ENCODE measurements at places on chromosomes 11 and 22.

- DNase-seq, result no peak
These were observed 10.5 kb downstream of the TPST2 start for GRCh38 chr22:26579331-26579886.

DNA sequence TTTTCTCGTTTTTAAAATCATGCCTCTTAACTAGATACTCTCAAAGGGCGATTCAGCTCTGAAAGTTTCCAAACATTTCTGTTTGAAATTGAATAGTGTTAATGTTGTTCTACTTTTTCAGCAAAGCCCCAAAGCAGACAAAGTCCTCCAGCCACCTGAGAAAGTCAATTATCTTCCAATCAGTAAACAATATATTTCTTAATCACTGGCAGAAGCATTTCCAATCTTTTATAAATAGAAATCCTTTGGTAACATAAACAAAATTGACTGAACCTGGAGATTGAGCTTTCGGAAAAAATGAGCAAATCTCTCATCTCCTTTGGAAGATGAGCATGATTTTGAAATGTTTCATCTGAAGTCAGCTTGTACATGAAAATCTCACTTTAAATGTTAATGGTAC, 84.4 kb upstream of the FIBIN start:
- DNase-seq, result no peak

GRCh38 chr11:94635072-94635471, 67.9 kb downstream of the PIWIL4 start:
- no peak for DNase-seq

DNA sequence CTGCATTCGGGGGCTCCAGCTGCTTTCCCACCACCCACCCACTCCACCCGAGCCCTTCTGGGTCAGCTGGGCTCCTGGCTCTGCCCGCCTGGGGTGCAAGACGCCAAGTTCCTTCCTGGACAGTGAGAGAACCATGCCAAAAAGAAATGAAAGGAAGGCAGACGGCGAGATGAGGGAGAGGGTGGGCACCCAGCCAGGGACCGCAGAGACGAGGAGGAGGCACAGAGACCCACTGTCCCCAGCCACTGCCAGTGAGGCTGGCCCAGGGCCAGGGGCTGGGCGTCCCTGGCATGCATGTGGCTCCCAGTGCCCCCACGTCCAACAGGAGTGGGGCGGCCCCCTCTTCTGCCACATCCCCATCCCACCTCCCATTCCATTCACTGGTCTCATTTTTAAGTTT, 10.8 kb upstream of the CD81 start:
- no peak for DNase-seq

DNA sequence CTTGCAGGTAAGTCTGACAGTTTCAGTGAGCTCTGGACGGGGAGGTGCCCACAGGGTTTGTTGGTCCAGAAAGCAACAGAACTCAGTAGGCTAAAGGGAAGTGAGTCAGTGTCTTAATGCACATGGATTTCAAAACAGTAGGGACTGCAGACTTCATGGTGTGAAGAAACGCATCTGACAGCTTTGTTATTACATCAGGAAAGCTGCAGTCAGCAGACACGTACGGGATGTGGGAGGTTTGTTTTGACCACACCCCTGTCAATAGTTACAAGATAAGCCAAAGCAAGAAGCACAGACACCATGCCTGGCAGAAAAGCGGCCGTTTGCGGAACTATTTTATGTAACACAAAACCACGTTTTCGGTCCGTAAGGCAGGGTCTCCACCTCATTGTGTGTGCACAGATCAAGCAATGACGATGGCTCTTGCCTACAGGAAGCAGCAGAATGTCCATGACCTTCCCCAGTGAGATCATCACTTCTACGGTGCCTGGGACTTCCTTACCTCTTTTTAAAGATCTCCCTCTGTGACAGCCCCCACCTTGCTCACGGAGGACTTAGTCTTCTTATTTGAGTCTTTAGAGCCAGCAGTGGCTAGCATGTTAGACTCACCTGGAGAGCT, 58.2 kb upstream of the FTH1 start:
- peak; percentile 63 for DNase-seq

DNA sequence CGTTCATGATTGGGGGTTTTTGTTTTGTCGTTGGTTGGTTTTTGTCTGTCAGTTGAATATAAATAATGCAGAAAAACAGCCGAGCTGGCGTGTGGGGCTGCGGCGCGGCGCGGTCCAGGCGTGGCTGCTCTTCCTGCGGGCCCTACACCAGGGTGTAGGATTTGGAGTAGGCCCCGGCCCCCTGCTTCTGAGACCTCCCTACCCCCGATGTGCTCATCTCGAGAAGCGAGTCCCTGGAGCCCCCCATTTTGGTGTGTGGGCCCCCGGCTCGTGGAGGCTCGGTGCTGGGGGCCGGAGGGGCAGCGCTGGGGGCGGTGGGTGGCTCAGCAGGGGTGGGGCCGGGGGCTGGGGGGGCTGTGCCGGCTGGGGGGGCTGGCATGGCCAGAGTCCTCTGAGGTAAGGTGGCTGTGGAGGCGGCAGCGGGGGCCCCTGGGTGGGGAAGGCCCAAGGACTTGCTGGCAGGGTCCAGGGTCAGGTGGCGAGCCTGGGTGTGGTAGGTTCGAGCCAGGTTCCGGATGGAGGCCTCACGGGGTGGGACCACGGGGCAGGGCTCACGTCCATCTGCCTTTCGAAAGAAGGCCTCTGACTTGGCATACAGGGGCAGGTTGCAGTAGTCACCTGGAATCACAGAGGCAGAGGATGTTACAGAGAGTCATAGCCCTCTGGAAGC, 100.7 kb downstream of the CEP164 start:
- DNase-seq, result no peak

DNA sequence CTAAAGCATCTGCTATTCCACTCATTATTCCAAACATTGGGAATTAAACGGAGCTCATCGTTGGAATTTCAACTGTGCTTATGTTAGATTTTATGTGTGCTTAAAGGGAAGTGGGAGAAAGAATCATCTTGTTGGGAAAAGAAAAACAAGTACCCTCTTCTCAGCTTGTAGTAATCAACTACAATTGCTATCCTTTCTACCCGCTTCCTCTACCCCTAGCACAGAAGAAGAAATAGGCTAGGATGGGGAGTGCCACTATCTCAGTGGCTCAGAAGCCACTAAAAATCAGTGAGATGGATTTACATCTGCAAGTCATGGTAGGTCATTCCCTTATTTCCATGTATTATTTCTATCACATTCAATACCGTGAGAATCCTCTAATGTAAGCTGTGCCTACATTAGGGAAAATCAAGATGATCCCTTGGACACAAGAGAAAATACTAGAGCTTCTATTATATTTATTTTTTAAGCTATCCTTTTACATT, 97.9 kb upstream of the CD44 start:
- DNase-seq, result no peak

GRCh38 chr11:7977232-7977917, 9.8 kb upstream of the EIF3F start:
- peak; percentile 88 for DNase-seq

DNA sequence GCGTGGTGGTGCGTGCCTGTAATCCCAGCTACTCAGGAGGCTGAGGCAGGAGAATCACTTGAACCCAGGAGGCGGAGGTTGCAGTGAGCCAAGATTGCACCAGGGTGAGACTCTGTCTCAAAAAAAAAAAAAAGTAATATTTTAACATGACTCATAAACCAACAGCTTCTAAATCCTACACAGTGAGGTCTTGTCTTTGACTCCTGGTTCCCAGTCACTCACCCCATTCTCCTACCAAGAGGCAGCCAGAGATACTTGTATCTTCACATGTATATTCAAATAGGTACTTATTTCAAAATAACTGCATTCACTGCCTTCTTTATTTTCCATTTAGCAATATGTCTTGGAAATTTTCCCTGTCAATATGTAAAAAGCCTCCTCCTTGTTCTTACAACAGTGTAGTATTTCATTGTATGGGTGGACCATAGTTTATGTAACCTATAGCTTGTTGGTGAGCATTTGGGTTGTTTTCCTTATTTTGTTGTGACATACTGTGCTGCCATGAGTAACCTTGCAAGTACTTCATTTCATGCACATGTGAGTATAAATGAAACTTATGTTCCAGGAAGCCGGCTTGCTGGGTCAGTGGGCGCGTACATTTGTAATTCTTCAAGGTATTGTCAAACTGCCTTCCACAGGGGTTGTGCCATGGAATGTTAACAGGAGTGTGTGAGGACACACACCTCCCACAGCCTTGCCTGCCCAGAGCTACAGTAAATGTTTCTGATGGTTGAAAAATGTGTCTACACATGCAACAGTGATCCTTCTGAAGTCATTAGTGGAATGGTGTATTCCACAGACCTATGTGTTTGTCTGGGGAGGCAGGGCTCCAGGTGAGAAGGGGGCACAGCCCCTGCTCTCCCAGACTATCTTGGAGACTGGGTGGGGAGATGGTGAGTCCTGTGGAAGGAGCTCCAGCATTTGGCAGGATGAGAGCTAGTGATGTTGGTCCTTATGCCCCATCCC, 47.9 kb downstream of the OSBP2 start:
- no peak for DNase-seq

DNA sequence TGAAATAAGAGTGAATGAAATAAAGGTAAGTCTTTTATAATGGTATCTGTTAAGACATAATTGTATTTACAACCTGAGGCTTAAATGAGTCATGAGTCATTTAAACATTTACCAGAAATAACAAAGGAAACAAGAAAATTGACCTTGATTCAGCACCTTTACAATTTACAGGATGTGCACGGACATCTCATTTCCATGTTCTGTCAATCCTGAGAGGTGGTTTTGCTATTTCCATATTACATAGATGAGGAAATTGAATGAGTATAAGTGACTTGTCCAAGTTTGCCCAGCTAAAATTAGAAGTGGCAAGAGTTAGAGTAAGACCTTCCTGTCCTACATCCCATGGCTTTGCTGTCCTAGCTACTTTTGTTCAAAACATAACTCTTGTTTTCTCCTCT, 89.1 kb downstream of the TRIM44 start:
- DNase-seq, result no peak

DNA sequence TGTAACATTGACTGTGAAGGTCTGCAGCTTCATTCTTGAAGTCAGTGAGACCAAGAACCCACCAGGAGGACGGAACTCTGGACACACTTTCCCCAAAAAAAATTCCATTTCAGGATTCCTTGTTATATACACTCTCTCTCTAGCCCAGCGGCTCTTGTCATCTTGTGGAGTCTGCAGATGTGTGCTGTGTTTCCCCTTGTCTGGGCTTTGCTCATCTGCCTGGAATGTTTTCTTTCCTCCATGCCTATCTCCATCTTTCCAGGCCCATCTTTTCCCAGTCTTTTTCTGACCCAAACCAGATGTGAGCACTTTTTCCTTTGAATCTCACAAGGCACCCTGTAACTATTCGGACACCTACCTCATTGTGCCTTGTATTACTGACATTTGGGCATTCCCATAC, 5.1 kb upstream of the DRG1 start:
- DNase-seq, result peak; percentile 71

DNA sequence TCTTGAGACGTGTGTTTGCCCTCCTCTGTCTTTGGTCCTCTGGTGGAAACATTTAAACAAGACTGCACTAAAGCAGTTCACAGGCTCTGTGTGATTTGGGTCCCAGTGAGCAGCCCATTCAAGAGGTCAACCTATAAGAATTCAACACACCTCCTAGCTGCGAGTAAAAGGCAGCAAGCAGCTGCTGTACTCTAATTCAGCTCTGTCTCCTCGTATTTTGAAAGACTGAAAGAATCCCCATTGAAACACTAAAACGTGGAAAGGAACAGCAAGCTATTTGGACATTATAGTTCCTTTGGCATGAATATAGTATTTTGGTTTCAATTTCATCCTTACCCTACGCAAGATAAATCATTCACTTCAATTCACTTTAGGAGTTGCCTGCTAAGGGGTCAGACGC, 1046.7 kb downstream of the DLG2 start:
- no peak for DNase-seq

- no peak for DNase-seq
These were observed 18.5 kb downstream of the CD5 start for GRCh38 chr11:61120706-61121191.

DNA sequence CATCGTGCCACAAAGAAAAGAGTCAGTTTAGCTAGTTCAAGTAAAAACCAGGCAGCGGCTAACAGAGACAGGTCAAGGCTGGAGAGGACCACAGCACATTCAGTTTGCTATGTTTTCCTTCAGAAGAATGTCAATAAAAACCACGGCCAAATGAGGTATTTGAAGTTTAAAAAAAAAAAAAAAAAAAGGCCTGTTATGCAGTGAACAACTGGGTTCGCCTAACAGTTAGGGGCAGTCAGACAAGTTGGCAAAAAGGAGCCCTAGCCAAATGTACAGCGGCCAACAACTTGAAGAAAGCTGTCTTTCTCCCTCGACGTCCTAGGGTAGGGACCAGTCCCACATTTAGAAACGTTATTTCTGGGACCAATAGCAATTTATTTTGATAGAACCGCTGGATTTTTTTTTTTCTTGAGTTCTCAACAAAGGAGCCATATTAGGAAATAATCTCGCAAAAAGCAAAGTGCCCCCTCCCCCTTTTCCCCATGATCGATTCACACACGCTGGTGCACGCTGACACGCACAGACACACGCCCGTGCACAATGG, 237.8 kb downstream of the TTC28 start:
- DNase-seq, result no peak

All from fibroblast of skin of abdomen (primary cell).